ENCODE measurements at places on chromosomes 2 and 18.
A peak's percentile ranks its signal among the peaks of the same experiment; 100 is the strongest.

GRCh38 chr2:80255918-80256781 is 48.4 kb downstream of the LRRTM1 start:
- DNase-seq, result peak; percentile 4

DNA sequence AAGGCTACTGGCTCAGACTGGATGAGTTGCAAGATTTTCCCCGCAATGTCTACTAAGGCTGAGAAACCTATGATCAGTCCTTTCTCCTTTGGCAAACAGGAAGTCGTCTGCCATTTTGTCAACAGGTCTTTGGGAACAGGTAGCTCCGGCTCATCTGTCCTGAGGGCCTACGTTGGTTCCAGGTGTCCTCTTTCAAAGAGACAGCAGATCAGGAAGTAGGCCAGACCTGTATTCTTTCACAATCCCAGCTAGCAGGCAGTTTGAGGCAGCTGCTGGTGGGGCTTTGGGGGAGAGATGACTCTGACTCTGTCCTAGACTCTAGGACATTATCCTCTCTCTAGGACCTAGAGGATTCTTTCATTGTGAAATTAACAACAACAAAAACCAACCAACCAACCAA is 98.6 kb downstream of the ACTR2 start:
- no peak for DNase-seq

GRCh38 chr2:221596192-221596591 is 24.1 kb upstream of the EPHA4 start:
- peak; percentile 59 for DNase-seq

DNA sequence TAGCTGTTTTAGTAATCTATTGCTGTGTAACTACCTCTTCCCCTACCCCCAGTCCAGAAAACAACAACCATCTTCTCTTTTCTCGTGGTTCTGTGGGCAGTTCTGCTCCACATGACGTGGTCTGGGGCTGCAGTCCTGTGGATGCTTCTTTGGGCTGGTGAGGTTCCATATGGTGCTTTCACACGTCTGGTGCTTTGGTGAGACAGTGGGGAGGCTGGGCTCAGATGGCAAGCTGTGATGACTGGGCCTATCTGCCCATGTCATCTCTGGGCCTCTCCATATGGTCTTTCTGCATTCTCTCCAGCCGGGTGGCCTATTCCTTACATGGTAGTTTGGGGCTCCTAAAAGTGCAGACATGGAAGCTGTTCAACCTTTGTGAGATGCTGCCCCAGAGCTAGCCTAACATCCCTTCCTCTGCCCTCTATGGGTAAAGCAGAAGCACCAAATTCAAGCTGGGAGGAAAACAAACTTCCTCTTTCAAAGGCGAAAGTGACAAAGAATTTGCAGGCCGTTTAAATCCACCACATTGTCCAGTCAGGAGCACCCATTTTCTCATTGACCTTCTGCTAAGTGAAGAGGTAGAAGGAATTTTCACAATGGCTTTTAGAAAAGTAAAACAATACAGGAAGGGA is 68.3 kb upstream of the IL1R1 start:
- no peak for DNase-seq

- no peak for DNase-seq
Measured at GRCh38 chr2:14232217-14232616, 400.3 kb upstream of the LRATD1 start.

DNA sequence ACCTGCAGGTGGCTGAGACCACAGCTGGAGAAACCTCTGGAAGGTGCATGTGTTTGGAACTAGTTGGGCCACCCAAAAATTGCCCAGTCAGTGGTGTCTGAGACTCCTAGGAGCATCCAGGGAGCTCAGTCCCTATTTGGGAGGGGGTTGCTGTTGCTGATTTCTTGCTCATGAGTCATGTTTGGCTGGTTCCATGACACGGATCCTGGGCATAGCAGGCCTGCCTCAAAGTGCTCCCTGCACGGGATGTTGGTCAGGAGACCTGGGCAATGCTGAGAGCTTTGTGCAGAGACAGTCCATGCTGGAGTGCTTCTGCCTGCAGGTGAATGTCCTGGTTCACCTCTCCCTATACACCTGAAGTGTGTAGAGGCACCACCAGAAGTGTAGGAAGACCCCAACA is 194.2 kb downstream of the GLI2 start:
- DNase-seq, result no peak

- DNase-seq, result no peak
Measured at GRCh38 chr2:44397447-44398175, 35.9 kb downstream of the CAMKMT start.

GRCh38 chr2:6963727-6964126 is 46.5 kb downstream of the RNF144A start:
- DNase-seq, result no peak

- no peak for DNase-seq
Measured at GRCh38 chr18:57651914-57652313, 30.3 kb upstream of the NARS1 start.

GRCh38 chr18:23703057-23703986 is 14.1 kb downstream of the LAMA3 start:
- DNase-seq, result peak; percentile 58

- DNase-seq, result peak; percentile 50
Measured at GRCh38 chr2:237581751-237582746, 8.5 kb downstream of the RAB17 start.

DNA sequence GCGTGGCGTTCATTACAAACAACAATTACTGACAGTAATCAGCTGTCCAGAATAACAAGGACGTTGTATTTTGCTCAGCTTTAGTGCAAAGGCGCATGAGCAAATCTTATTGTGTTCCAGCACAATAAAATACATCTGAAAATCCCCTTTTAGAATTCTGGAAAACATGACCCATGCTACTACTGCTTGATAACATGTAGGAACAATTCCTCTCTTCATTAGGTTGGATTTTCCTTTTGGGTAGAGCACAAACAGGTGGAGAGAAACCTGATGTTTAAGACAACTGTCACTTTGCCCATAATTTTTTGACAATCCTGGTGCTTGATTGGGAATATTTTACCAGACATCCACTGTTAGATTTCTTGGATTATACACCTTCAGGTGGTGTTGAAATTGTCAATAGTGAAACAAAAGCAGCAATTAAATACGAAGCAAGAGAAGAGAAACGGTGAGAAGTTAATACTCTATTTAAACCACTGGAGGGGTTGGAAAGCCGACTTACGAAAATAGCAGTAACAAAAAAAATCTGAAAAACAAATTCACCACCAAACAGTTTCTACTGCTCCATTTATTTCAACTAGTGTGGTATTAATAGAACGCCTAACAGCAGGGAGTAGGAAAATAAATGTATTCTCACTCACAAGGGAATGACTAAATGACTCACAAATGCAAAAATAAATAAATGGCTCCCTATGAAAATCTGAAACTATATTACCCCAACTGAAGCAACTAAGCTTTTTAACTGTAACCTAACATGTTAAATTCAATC is 102.7 kb downstream of the CPO start:
- peak; percentile 36 for DNase-seq
